ENCODE measurements at places on chromosomes 3 and 15.

DNA sequence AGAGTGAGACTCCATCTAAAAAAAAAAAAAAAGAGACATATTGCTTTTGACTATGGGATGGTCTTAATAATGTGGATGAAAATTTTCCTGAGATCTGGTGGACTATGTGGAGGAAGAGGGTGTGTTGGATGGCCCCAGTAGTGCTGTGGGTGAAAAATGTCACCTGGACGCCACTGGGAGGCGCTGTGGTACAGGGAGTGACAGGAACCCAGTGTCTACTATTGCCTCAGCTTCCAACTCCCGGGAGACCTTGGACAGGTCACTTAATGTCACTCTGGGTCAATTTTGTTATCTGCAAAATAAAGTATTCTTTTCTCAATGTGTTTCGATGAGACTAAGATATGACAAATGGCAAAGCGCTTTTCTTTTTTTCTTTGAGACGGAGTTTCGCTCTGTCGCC is 27.7 kb upstream of the DCP1A start:
- peak; percentile 75 for DNase-seq

- peak; percentile 90 for DNase-seq
Measured at GRCh38 chr15:65384895-65385869, 7.4 kb upstream of the IGDCC3 start.

DNA sequence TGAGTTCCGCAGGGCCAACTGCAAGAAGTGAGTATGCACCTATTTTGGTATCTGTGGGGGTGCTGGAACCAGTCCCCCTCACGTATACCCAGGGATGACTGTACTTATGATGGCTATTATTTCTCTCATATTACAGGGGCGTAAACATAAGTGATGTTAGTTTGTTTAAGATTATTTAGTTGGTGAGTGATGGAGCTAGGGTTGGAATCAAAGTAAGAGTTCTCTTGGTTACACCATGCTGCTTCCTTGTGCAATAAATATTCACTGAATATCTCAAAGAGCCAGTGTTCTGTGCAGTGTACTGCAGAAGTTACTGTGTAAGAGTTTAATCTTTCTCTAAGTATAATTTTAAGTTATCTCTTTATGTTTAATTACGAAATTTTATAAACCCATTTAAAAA is 12.8 kb upstream of the UTS2B start:
- no peak for DNase-seq

- DNase-seq: no peak
Measured at GRCh38 chr3:151478335-151478697, 17.5 kb upstream of the IGSF10 start.

- DNase-seq: no peak
Measured at GRCh38 chr3:181808053-181808452, 96.3 kb downstream of the SOX2 start.

GRCh38 chr3:13110678-13111116 is 37.5 kb upstream of the IQSEC1 start:
- no peak for DNase-seq

DNA sequence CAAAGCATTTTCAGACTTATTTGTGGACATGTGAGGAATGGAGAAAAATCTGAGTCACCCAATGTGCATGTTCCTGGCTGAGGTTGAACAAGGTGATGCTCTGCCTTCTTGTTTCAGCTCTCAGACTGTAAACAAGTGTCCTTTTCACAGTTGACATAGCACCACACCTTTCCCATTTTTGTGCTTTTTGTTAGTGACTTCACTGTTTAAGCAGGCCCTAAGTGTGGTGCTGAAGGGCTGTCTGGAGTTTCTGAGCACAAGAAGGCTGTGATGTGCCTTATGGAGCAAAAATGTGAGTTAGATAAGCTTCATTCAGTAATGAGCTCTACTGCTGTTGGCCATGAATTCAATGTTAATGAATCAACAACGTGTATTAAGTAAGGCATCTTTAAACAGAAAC is 20.4 kb downstream of the ABI3BP start:
- no peak for DNase-seq

GRCh38 chr3:76552653-76553052 is 487.2 kb upstream of the ROBO2 start:
- DNase-seq: no peak

- DNase-seq: no peak
Measured at GRCh38 chr3:126581569-126581968, 22.8 kb upstream of the C3orf22 start.

DNA sequence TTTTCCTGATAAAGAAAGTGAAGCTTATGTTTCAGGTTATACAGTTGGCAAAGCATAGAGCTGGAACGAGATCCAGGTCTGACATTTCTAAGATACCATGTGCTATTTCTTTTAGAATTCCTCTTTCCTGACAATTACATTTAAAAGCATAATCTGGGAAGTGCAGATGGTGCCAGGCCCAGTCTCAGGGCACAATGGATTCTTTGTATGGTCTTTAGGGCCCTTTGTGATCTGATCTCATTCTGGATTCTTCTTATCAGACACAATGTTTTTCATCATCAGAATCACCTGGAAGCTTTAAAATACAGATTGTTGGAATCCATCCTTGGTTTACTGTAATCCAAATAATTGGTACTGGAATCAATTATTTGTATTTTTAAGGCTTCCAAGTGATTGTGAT is 18.6 kb upstream of the GLCE start:
- DNase-seq: no peak

DNA sequence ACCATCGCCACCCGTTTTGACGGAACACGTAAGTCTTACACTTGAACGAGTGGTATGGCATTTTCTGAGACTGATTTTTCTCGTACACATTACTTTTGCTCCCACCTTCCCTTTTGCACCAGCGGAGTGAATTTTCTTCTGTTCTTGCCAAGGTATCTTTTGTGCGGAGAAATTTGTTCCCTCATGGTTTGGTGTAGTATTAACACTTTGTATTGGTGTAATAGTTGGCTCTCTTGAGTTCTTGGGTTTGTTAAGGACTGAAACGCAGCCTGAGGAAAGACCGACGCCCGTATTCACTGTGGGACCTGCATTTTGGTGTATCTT is 420 bp downstream of the KCNH8 start:
- no peak for DNase-seq

GRCh38 chr3:171874879-171875278 is 31.7 kb downstream of the TMEM212 start:
- DNase-seq: no peak

GRCh38 chr15:31263751-31264558 is 62.7 kb upstream of the KLF13 start:
- peak; percentile 83 for DNase-seq

- DNase-seq: no peak
Measured at GRCh38 chr3:43364926-43365325, 78.6 kb downstream of the SNRK start.

GRCh38 chr15:88447206-88447605 is 20.0 kb downstream of the MRPL46 start:
- no peak for DNase-seq

DNA sequence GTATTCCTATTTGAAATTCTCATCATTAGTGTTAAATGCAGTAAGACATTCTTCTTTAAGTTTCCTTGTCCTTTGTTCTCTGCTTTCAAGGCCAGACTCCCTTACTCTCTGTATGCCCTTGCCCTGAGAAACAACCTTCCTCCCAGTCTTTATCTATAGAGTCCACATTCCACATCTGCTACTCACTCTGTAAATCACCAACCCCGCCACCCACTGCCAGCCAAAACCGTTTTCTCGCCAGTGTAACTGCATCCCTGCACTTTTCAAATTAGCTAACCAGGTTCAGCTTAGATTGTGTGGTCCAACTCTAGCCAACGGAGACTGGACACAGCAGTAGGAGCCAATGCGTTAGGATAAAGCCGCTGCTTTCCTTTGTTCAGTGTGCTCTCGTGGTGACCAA is 402.4 kb upstream of the PDZRN3 start:
- DNase-seq: no peak

GRCh38 chr3:14921034-14921616 is 26.3 kb upstream of the NR2C2 start:
- DNase-seq: peak; percentile 89

- no peak for DNase-seq
Measured at GRCh38 chr15:97248376-97248775, 712.1 kb upstream of the ARRDC4 start.

DNA sequence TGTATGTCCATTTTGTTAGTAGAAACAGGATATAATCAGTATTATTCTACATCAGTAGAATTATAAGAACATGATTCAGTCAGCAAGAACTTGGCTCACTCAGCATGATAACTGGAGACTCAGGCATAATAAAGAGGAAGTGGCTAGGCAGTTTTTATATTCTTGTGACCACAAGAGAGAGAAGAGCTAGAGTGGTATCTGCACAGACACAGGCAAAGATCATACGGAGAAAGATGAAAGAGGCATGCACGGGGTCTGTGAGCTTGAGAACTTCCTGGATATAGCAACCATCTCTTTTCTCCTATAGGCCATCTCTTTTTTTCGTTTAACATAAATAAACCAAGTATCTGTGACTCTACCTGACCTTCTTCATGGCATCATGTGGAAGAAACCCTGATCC is 46.8 kb downstream of the MYO5A start:
- no peak for DNase-seq

DNA sequence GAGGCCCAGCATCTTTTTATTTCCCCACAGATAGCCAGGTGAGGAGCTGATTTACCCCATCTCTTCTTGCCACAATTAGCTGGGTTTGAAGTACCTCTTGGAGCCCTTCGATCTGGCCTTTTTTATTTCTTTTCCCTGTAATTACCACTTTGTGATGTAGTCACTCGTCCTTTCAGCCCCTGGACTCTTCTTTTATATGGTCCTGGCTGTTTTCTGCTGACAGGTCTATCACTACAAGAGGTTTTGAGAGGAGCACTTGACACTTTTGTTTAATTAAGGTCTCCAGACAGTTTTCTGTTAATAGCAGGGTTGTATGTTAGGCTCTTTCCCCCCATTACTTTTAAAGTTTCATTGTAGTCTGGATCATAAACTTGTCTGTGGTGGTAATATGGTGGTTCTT is 11.8 kb downstream of the ATXN7 start:
- DNase-seq: no peak

DNA sequence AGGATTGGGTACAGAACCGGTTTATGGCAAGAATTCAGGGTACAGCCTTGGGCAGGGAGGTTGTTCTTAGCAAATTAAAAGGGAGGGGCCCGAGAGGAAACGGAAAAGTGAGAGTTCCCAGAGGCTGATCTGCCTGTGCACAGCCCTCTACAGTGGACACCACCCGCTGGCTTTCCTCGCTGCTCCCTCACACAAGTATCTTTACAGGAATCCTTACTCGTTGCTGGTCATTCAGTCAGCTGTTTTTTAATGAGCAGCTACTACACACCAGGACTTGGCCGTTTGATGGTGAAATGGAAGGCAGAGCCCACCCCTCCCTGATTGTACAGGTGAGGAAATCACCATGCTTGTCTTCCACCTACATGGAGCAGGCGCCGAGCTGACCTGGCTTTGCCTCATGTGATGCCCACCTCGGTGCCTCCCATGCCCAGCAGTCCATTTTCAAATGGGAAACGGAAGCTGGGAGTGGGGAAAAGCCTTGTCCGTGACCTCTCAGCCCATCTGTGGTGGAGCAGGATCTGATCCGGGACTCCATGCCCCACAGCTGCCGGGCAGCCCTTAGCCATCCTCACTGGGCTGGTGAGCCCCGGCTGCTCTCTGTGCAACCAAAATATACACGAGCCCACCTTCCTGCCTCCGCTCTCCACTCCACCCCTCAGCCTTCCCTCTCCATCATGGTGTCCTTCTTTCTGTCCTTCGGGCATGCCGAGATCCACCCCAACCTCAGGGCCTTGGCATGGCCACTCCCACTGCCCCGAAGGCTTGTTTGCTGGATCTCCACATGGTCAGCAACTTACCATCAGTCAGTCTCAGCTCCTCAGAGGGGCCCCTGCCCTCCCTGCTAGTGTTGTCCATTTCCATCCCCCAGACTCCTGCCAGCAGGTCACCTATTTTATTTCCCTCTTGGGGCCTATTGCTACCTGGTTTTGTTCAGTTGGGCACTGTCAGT is 33.3 kb upstream of the FGD5 start:
- no peak for DNase-seq

- DNase-seq: no peak
Measured at GRCh38 chr3:15264486-15264885, 58.4 kb downstream of the CAPN7 start.

- DNase-seq: no peak
Measured at GRCh38 chr3:49158792-49159191, 7.3 kb downstream of the CCDC71 start.

GRCh38 chr3:129609591-129610182 is 3.2 kb upstream of the PLXND1 start:
- no peak for DNase-seq

DNA sequence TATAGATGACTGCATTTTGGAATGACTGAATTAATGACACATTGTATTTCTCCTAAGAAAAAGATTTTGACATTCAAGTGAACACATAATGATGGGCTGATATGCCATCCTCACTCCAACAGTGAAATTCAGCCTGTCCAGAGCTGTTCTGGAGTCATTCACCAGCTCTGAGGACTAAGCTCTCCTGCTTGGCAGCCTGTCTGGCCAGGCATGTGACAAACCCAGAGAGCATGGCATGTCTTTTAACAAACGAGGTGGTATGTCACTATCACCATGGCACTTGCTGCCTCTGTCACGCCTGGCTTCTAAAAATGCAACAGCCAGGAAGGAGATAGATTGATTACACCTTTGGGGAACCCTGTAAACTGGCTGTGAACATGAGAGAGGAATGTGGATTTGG is 1.4 kb downstream of the ACTC1 start:
- no peak for DNase-seq

DNA sequence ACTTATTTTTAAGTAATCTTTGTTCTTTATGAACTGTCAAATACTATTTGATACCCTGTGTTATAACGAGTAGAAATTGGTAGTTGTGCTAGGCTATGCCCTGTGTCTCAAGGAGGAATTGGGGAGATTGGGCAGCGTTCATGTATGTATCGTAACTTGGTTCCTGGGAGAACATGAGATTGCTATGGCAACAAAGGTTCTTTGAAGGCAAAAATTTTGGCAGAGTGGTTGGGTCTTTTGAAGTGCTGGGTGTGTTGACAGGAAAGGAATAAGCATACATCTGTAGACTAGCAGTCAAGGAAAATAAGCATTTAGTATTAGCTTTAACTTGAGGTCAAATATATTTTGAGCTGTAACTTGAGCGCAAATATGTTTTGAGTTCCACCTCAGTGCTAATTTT is 45.3 kb downstream of the TCF12 start:
- DNase-seq: no peak

GRCh38 chr15:76376816-76377215 is 40.2 kb downstream of the ISL2 start:
- DNase-seq: no peak

DNA sequence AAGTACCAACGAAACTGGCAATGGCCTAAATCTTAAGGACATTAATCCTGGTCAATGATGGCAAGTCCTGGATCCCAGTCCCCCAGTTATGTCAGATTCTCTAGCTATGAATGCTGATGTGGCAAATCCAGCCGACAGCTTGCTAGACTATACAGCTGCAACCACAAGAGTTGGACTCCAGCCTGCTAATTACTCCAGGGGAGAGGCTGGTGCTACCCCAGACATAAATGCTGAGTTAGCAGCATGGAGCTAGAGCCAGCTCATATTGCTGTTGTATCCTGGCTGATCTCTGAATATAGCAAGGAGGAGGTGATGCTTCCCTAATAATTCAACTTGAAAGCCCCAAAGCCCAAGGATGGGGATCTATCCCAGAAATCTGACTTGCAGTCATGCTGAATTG is 207.1 kb downstream of the LRRN1 start:
- no peak for DNase-seq

GRCh38 chr3:38552364-38552763 is 56.2 kb downstream of the EXOG start:
- DNase-seq: no peak

- no peak for DNase-seq
Measured at GRCh38 chr3:120831066-120831465, 76.9 kb upstream of the STXBP5L start.

GRCh38 chr15:77834276-77834990 is 201.7 kb upstream of the LINGO1 start:
- no peak for DNase-seq
